ENCODE measurements at places on chromosomes 5 and 9.

DNA sequence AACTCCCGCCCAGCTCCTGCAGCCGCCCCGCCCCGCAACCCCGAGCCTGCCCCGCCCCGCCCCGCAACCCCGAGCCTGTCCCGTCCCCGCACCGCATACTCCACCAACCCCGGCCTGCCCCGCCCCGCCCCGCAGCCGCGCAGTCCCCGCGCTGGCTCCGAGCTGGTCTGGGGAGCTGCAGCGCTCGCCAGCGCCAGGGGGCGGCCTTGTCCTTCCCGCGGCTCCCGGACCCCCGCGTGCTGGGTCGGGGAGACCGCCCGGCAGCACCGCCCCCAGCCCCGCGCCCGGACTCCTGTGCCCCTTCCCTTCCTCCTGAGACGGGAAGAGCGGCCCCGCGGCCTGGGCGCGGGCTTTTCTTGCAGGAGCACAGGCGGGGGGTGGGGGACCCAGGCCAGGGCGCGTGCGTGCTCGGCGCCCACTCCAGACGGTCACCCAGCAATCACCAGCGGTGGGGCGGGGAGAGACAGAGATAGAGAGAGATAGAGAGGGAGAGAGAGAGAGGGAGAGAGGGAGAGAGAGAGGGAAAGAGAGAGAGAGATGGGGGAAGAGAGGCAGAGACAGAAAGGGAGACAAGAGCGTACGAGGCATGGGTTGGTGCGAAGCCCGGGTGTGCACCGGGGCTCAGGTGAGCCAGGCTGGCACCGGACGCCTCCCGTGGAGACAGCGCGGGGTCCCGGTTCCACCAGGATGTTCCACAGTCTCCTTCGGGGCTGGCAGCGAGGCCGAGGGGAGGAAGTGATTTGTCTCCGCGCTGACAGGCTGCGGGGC lies 14.7 kb upstream of the TMEM250 start:
- DNase-seq: no peak

GRCh38 chr5:131316822-131317221 lies 53.0 kb downstream of the CDC42SE2 start:
- no peak for DNase-seq

DNA sequence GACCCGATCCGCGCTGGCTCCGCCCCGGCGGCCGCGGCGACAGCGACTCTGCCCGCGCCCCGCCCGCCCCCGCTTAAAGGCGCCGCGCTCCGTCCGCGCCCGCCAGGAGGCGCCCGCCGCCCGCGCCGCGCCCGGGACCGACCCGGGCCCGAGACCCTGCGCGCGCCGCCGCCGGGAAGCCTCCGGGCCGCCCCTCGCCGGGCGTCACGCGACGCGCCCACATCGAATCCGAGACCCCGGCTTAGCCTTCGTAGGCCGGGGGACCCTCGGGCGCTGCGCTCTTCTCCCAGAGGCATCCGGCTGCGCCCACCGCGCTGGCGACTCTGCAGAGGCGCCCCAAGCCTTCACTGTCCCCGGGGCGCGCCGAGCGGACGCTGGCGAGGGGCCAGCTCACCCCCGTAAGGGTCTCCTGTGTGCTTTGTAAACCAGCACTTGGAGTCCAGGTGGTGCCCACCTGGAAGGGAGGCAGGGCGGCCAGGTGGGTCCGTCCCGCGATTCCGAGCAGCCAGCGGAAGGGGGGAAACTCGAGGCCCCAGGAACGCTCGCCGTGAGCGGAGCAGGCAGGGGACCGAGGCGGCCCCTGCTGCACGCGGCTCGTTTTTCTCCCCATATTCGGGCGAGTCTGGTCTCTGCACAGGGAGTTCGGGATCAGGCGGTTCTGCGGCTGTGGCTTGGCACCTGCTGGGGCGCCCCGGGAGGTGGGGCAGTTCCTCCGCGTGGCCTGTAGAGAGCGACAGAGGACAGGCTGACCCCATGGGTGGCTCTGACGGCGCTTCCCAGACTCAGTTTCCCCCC lies 423 bp upstream of the ABCA2 start:
- DNase-seq: peak; percentile 57

DNA sequence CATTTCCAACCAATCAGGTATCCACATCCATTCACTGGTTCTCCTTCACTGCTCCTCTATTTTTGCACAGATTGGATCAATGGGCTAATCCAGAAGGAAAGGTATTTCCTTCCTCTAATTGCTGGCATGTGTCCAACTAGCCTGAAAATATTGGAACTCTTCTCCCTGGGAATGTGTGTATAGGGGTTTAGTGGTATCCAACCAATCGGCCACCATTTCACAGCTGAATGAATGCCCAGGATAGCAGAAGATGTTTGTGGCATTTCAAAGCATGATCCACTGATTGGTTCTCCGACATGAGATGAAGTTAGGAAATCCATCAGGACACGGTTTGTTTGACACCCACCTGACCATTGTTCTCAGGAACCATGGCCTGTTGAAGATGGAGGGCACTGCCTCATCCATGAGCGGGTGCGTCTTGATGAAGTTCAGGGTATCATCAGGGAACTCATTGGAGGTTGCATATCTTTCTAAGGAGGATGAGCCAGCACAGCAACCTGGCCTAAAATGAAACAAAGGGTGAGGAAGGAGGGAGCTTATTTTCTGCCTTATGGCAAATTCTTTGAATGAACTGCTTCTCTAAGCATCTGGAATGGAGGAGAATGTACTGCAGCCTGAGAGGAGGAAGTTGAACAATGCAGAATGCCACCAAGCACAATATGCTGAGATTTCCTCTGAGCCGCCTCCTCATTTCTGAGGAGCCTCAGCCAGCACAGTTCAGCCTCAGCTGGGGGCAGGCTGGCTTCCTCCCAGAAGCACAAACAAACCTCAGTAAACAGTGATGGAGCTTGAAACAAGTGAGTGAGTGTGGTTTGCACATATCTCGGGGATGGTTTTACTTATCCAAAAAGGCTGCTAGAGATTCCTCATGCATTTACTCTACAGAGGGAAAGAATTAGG lies 94.6 kb downstream of the SEMA6A start:
- DNase-seq: no peak

- no peak for DNase-seq
Measured at GRCh38 chr9:6779417-6780241, 21.9 kb downstream of the KDM4C start.

- DNase-seq: no peak
Measured at GRCh38 chr9:79573412-79573923, 1.7 kb downstream of the TLE4 start.

DNA sequence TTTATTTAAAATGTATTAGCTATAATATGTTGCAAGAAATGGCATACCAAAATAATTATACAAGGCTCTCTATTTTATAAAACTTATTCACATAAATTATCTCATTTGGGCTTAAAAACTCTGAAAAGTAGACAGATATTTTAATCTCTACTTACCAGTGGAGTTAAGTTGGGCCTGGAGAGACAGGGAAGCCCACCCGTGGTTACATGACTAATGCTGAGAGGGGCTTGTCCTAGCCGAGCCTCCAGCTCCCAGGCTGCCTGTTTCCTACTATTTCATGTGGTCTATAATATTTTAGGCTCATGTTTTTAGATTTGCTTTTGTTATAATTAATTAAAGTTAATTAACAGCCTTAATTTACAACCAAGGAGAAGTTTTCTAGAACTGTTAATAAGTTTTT lies 20.9 kb upstream of the ASPN start:
- DNase-seq: no peak

GRCh38 chr5:58967597-58968281 lies 384.9 kb downstream of the RAB3C start:
- DNase-seq: no peak

All from SJCRH30 (cell line).